ENCODE measurements at places on chromosomes 1 and 21.

DNA sequence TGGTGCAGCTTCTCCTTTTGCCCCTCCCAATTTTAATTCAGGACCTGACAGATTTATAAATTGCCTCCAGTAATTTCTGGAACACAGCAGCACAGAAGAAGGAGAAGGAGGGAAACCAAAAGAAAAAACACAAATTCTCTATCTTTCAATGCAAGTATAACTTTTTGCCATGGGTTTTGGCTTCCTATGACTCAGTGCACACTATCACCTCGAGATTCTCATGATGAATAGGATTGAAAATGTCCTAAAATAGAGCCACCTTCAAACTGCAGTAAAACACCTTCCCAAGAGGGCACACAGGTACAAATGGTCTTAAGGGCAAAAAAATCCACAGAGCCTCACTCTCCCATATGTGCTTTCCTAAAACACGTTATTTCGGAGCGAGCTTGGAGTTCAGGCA is 113.6 kb downstream of the HLCS start:
- no peaks in the 10 kb centered on the region for H3K4me1 ChIP-seq
- DNase-seq: no peak
- no peaks in the 10 kb centered on the region for H3K36me3 ChIP-seq

- H3K4me3 ChIP-seq: peak overlapping the region; percentile 89
- no peaks in the 10 kb centered on the region for H3K27me3 ChIP-seq
- DNase-seq: no peak
- peaks cover 64% of the 10 kb centered on the region for H3K4me1 ChIP-seq
Measured at GRCh38 chr1:145997016-145997717, 788 bp upstream of the TXNIP start.

GRCh38 chr1:212166244-212166643 is 119.0 kb upstream of the PPP2R5A start:
- H3K27ac ChIP-seq: no peak overlapping the region
- no peak overlapping the region for H3K4me3 ChIP-seq
- DNase-seq: no peak

DNA sequence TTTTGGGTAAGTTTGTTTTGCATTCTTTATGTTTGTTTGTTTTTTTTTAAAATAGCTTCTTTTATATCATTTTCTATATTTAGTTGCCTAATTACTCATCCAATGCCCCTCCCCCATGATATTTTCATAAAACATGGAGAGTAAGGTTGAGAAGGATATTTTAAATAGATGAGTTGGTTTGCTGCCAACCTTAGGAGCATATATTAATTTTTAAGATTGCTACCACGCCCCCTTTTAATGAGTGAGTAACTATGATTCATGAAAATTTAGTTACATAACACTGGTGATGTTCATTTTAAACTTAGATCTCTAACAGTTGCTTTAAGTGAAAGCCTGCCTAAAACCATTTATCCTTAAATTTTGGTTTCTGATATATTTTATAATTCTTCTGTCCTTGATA is 18.7 kb downstream of the TMEM50A start:
- H3K27ac ChIP-seq: no peak overlapping the region
- H3K4me3 ChIP-seq: no peak overlapping the region
- H3K27me3 ChIP-seq: no peaks in the 10 kb centered on the region
- no peak for DNase-seq
- peaks cover 29% of the 10 kb centered on the region for H3K4me1 ChIP-seq
- peaks cover 3% of the 10 kb centered on the region for H3K36me3 ChIP-seq

GRCh38 chr1:27145934-27146354 is 9.0 kb downstream of the SLC9A1 start:
- H3K27ac ChIP-seq: peak overlapping the region; percentile 78
- H3K4me3 ChIP-seq: no peak overlapping the region
- peaks cover 87% of the 10 kb centered on the region for H3K4me1 ChIP-seq
- DNase-seq: no peak

- H3K36me3 ChIP-seq: no peaks in the 10 kb centered on the region
- no peak for DNase-seq
- H3K27me3 ChIP-seq: no peaks in the 10 kb centered on the region
- no peak overlapping the region for H3K27ac ChIP-seq
- H3K4me1 ChIP-seq: no peaks in the 10 kb centered on the region
- H3K4me3 ChIP-seq: no peak overlapping the region
Measured at GRCh38 chr1:209041927-209042326, 541.6 kb upstream of the CAMK1G start.

DNA sequence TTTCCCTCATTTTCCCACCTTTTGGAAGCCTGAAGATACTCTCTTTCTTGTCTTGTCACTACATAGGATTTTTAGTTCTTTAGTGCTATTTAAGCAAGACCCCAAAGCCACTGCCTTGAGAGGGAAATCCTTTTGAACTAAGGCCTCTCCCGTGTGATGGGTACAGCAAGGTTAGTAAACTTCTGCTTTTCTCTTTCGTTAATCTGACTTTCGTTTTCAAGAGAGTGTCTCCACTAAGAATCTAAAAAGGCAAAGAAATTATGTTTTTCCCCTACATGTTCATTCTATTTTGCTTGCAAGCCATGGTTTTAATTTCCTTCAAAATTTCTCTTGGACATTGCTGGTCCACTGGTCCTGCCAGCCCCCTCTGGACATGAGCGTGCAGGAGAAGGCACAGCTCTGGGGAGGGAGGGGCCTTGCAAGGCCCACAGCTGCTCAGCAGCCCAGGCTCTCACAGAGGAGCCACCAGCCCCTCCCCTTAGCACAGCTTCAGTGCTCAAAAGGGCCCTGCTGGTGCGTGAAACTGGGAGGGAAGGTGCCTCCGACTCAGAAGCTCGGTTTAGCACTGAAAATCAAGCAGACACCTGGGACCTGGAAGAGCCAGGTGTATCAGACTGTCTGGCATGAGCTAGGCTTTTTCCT is 210.9 kb upstream of the GALNT2 start:
- H3K36me3 ChIP-seq: no peaks in the 10 kb centered on the region
- H3K4me1 ChIP-seq: no peaks in the 10 kb centered on the region
- H3K27ac ChIP-seq: no peak overlapping the region
- H3K27me3 ChIP-seq: no peaks in the 10 kb centered on the region

DNA sequence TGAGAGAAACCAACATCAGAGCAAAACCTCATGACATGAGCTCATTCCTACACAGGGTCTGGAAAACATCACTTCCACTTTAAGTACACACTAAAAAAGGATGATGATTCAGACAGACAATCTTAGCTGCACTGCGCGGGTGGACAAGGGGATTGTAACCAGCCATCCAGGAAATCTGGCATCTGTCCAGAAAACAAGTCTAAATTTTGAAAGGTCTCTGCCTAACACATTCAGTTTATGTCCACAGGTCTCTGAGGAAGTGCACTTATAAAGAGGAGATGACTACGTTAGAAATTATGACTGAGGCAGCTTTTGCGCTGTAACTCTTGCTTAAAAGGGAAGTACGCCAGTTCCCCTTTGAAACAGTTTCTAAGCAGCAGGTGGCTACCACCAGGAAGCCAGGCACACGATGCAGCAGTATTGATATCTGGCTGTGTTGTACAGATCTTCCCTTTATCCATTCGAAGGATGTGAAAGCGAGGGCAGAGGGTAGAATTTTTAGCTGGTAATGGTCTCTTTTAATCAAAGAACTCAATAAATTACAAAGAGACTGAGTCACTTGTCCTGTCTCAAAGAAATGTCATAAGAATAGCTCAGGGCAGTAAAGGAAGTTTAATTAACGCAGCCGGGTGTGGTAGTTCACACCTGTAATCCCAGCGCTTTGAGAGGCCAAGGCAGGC is 128.0 kb downstream of the SETD4 start:
- peak overlapping the region; percentile 77 for H3K27ac ChIP-seq
- no peak overlapping the region for H3K4me3 ChIP-seq
- H3K27me3 ChIP-seq: no peaks in the 10 kb centered on the region
- no peaks in the 10 kb centered on the region for H3K36me3 ChIP-seq
- DNase-seq: no peak

- H3K4me1 ChIP-seq: peaks cover 13% of the 10 kb centered on the region
- H3K27me3 ChIP-seq: no peaks in the 10 kb centered on the region
- H3K27ac ChIP-seq: no peak overlapping the region
- no peak overlapping the region for H3K4me3 ChIP-seq
Measured at GRCh38 chr1:223076362-223076761, 66.7 kb downstream of the TLR5 start.

- H3K27me3 ChIP-seq: no peaks in the 10 kb centered on the region
- peaks cover 35% of the 10 kb centered on the region for H3K4me1 ChIP-seq
Measured at GRCh38 chr1:209655411-209656231, 3.4 kb upstream of the LAMB3 start.

DNA sequence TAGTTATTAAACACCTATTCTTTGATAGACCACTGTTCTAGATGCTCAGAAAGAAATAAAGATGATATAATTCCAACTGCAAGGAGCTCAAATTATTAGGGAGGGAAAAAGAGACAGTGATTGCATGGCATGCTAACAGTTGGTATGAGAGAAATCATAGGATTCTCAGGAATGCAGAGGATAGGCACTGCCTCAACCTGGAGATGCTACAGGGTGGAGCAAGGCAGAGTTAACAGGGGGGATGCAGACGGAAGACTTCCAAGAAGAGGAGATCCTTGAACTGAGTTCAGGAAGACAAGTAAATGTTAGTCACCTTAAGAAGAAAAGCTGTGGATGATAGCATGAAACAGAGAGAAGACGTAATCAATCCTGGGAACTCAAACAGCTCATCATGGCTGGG is 123.7 kb downstream of the DAB1 start:
- no peak overlapping the region for H3K4me3 ChIP-seq
- no peaks in the 10 kb centered on the region for H3K36me3 ChIP-seq
- no peaks in the 10 kb centered on the region for H3K4me1 ChIP-seq

- no peaks in the 10 kb centered on the region for H3K27me3 ChIP-seq
- no peaks in the 10 kb centered on the region for H3K36me3 ChIP-seq
- no peak for DNase-seq
- no peaks in the 10 kb centered on the region for H3K4me1 ChIP-seq
Measured at GRCh38 chr21:37800057-37800455, 116.2 kb downstream of the KCNJ6 start.

- no peak for DNase-seq
- peak overlapping the region; percentile 20 for H3K27ac ChIP-seq
- H3K4me1 ChIP-seq: peaks cover 16% of the 10 kb centered on the region
- peaks cover 13% of the 10 kb centered on the region for H3K36me3 ChIP-seq
- H3K27me3 ChIP-seq: no peaks in the 10 kb centered on the region
- H3K4me3 ChIP-seq: no peak overlapping the region
Measured at GRCh38 chr21:32481875-32482408, 69.4 kb downstream of the EVA1C start.

DNA sequence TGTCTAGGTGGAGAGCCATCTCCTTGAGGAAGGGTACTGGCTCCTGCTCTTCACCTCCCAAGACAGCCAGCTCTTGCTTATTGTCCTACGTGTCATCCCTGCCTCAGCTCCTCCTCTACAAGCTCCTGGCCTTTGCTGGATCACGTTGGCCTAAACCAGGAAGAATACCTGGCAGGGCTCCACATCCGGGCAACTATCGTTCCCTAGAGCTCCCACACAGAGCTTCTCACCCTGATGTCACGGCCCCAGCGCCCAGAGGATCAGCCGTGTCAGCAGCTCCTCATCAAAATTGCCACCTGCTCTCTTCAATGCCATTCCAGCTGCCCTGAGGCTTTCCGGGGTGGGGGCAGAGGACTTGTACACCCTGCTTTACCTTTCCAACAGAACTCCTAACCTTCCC is 1.9 kb upstream of the TPM3 start:
- peaks cover 14% of the 10 kb centered on the region for H3K4me1 ChIP-seq
- no peak for DNase-seq
- H3K27ac ChIP-seq: no peak overlapping the region
- no peak overlapping the region for H3K4me3 ChIP-seq
- no peaks in the 10 kb centered on the region for H3K27me3 ChIP-seq

GRCh38 chr1:66968574-66968973 is 43.8 kb downstream of the MIER1 start:
- peaks cover 7% of the 10 kb centered on the region for H3K4me1 ChIP-seq
- H3K27me3 ChIP-seq: no peaks in the 10 kb centered on the region
- H3K27ac ChIP-seq: no peak overlapping the region
- no peak for DNase-seq
- H3K4me3 ChIP-seq: no peak overlapping the region

GRCh38 chr1:107895403-107896191 is 69.4 kb downstream of the VAV3 start:
- no peaks in the 10 kb centered on the region for H3K4me1 ChIP-seq
- H3K27me3 ChIP-seq: no peaks in the 10 kb centered on the region
- no peak overlapping the region for H3K27ac ChIP-seq
- no peak for DNase-seq
- H3K4me3 ChIP-seq: no peak overlapping the region

GRCh38 chr1:177755851-177756560 is 213.9 kb downstream of the SEC16B start:
- no peak overlapping the region for H3K27ac ChIP-seq
- H3K4me1 ChIP-seq: no peaks in the 10 kb centered on the region
- no peaks in the 10 kb centered on the region for H3K36me3 ChIP-seq
- H3K4me3 ChIP-seq: no peak overlapping the region
- H3K27me3 ChIP-seq: no peaks in the 10 kb centered on the region
- DNase-seq: no peak

DNA sequence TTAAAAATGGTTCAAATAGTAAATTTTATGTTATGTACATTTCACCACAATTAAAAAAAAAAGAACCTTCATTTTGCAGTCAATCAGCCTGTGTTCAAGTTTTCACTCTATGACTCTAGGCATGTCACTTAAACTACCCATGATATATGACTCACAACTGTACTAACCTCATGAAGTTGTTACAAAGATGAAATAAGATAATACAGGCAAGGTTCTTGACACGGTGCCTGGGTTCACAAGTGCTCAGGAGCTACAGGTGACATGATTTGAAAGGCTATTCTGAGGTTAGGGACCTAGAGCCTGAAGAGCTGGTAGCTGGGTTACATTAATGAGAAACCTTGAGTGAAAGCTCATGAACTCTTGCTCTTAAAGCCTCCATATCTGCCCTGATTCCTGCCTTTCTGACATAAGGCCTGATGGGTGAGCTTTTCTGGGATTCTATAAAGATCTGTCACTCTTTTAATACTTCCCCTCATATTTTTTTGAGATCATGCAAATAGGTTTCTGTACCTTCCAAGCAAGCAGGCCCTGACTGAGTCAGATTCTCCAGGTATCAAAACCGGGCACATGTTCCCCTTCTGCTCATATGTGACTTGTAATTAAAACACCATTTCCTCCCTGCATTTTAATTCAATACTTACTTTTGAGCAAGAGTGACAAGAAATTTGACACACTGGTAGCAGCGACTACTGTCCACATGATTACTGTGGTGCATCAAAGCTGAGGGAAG is 34.0 kb downstream of the PCSK9 start:
- no peaks in the 10 kb centered on the region for H3K27me3 ChIP-seq
- H3K36me3 ChIP-seq: peaks cover 6% of the 10 kb centered on the region
- H3K4me1 ChIP-seq: no peaks in the 10 kb centered on the region
- DNase-seq: no peak
- no peak overlapping the region for H3K4me3 ChIP-seq

- H3K36me3 ChIP-seq: no peaks in the 10 kb centered on the region
- no peak for DNase-seq
- H3K4me1 ChIP-seq: no peaks in the 10 kb centered on the region
- H3K4me3 ChIP-seq: no peak overlapping the region
- H3K27ac ChIP-seq: no peak overlapping the region
Measured at GRCh38 chr1:91427741-91428140, 23.1 kb upstream of the HFM1 start.

GRCh38 chr1:203060115-203060514 is 25.7 kb downstream of the MYOG start:
- H3K27ac ChIP-seq: no peak overlapping the region
- no peak overlapping the region for H3K4me3 ChIP-seq
- no peaks in the 10 kb centered on the region for H3K27me3 ChIP-seq
- H3K36me3 ChIP-seq: no peaks in the 10 kb centered on the region
- H3K4me1 ChIP-seq: peaks cover 8% of the 10 kb centered on the region

- no peaks in the 10 kb centered on the region for H3K36me3 ChIP-seq
- H3K4me3 ChIP-seq: no peak overlapping the region
- H3K27ac ChIP-seq: no peak overlapping the region
- DNase-seq: no peak
Measured at GRCh38 chr1:116994411-116994810, 7.1 kb upstream of the CD101 start.

Measured in vagina (tissue), 2 donors.